ENCODE measurements at places on chromosomes 1 and 21.

DNA sequence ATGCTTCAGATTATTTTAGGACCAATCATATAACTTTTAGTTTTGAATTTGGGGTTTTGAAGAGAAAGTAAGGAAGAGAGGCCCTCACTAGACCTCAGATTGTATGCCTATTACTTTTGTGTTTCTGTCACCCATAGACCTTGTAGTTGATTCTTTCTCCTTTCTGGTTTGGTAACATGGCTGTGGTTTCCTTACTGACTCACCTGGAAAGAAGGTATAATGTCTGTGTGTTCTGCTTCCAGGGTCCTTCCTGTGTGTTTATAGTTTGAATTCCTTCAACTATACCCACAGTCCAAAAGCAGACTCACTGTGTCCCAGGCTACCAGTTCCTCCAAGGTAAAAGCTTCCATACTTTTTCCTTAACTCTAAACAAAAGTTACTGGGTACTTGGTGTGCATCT lies 8.1 kb downstream of the SLC44A3 start:
- no peak for DNase-seq

- DNase-seq: no peak
Observed at GRCh38 chr1:210151052-210151672, 81.4 kb upstream of the SERTAD4 start.

DNA sequence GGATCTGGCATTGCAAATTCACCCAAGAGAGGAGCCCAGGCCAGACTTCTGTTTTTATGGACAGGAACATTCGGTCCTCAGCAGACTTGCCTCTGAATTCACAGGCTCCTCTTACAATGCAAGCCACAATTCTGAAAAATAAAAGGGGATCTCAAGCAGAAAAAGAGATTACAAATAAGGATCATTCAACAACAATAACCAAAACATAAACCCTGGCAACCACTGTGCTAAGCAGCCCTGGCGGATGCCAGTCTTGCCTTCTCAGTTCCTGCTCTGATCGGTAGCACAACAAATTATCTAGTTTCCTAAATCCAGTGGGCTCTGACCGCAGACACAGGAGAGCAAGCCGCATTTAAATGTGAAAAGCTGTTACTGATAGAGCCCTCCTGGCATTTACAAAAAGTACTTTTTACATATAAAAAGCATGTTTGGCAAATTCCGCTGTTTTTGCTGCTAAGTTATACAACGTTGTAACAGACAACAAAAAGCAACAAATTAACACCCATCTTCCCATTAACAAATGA lies 123.4 kb upstream of the FOXD3 start:
- no peak for DNase-seq

GRCh38 chr1:76281306-76281705 lies 206.8 kb downstream of the ST6GALNAC3 start:
- DNase-seq: no peak

GRCh38 chr1:54567961-54568360 lies 19.9 kb downstream of the ACOT11 start:
- no peak for DNase-seq

GRCh38 chr1:162502928-162503327 lies 5.3 kb downstream of the UHMK1 start:
- no peak for DNase-seq

- peak; percentile 90 for DNase-seq
Observed at GRCh38 chr1:43348809-43349593, 9.8 kb upstream of the CDC20 start.

- DNase-seq: no peak
Observed at GRCh38 chr1:100009458-100009857, 39.7 kb downstream of the SLC35A3 start.

GRCh38 chr1:205532996-205533735 lies 28.7 kb downstream of the CDK18 start:
- DNase-seq: no peak

DNA sequence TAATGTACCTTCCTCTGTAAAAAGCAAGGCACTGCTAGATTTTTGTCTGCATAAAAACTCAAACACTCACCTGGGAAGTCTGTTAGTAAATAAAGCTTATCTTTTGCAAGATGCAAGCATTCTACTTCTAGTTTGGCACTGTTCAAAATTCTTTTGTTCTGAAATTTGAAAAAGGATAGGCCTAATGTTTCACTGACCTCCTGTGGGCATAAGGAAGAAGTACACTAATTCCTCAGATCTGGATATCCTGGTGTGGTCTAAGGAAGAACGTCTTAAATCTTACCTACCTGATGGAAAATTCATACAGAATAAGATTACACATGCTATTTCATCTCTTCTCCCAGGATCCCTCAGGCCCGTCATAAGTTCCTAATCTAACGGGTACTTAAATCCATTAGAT lies 93.5 kb upstream of the CAMK1G start:
- DNase-seq: no peak

GRCh38 chr1:216621536-216621935 lies 101.7 kb downstream of the ESRRG start:
- DNase-seq: no peak

DNA sequence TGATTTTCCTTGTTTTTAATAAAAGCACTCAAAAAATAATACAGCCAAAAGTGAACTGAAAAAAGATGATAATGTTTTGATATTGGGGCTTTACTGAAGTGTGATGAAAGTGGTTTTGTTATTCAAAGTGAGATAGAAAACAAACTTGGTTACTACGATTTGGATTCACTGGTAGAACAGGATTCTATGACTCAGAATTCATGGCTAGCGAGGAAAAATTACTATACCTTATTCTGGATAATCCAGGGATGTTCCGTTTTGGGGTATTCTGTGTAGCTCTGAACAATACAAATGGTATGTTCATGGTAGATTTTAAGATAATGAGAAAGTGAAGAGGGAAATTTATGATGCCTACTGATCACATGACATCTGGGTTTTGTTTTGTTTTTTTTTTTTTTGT lies 117.7 kb downstream of the NRDC start:
- no peak for DNase-seq

DNA sequence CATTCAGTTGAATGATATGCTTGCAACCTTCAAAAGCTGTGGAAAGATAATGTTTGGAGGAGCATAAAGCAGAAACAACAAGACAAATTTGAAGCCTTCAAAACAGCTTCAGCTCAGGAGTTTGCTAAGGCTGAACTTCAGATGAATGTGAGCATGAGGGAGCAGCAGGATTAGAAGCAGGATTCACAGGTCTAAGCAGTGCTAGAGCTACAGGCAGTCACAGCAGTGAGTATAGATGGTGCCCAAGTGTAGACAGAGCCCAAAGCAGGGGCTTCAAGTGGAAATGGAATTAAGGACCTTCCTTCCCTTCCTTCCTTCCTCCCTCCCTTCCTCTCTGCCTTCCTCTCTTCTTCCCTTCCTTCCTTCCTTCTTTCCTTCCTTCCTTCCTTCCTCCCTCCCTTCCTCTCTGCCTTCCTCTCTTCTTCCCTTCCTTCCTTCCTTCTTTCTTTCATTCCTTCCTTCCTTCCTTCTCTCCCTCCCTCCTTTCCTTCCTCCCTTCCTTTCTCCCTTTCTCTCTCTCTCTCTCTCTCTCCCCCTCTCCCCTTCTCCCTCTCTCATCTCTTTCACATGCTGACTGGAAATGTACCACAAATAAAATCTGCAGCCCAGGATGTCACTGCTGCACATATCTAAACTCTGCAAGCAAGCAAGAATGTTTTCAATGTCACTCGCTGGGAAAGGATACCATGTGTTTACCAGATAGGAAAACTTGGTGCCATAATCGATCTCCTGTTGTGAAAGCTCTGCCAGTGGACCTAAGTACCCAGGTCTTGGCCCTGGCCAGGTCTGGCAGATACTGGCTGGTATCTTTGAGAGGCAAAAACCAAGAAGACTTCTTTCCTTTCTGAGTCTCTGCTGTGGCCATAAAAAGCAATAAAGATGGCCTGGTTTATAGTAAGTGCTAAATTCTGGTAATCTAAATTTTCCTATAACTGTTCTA lies 13.1 kb upstream of the SLC30A10 start:
- no peak for DNase-seq

Measured in CD8-positive, alpha-beta T cell (primary cell).